ENCODE measurements at places on chromosomes 1 and 21.
A peak's percentile ranks its signal among the peaks of the same experiment; 100 is the strongest.

- DNase-seq: no peak
These were observed 920 bp downstream of the MTHFR start for GRCh38 chr1:11804666-11805421.

DNA sequence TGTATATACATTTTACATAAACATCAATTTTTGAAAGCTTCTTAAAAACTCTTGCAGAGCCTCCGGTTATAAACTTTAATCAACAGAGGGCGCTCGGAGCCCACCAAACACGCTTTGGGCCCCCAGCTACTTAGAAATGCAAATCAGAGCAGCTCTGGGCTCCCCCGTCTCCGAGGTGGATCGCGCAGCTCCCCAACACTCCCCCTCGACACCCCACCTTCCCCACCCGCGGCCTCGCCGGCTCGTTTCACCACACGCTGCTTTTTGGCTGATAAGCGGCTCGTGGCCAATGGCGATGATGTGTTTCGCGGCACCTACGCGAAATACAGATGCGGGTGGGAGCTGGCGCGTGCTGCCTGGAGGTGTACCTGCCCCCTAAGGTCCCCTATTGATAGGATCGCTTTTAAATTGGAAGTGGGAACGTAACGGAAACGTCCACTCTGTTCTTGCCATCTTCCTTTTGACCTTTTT is 1.7 kb upstream of the KIF26B start:
- peak; percentile 77 for DNase-seq

- peak; percentile 42 for DNase-seq
These were observed 75.4 kb downstream of the ABCA4 start for GRCh38 chr1:94045465-94046056.

DNA sequence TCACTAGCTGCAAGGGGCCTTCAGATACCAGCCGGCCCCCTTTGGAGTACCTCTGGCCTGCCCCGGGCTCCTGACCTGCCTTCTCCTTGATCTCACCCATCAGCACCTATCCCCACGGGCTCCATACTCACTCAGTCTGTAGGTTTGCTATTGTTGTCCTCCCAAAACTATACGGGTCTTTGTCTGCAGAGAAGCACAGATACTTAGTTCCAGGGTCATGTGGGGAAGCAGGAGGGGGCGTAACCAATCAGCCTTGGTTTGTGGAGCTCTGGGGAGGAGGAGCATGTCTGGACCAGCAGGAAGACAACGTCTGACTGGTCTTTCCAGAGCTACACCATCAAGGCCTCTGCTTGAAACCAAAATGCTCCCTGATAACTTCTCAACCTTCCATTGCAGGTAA is 15.2 kb downstream of the TMEM63A start:
- DNase-seq: no peak

DNA sequence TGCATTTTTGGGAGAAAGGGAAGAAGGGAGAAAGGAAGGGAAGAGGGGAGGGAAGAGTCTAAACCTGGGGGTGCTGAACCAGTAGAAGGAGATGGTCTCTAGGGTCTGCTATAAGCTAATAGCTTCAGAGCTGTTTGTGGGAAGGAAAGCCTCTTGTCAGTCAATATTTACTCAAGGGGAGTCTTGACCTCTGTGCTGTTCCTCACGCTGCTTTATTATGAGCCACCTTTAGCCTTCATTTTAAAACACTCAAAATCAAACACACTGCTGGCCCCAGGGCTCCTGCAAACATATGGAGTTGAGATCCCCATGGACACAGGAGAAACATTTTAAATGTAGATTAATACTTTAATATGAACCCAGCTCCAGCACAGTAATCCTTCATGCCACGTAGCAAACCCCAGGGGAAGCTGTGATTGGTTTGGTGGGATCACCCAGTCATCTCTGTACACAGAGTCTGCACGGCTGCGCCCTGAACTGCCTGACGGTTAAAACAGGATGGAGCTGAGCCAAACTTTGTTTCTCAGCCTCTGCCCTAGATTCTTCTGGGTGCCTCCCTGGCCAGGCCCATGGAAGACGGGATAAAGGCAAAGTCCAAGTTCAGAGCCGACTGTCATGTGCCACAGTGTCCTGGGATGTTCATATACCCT is 40.2 kb upstream of the VWA5B1 start:
- peak; percentile 72 for DNase-seq

GRCh38 chr1:212957546-212957945 is 7.2 kb downstream of the VASH2 start:
- no peak for DNase-seq

- no peak for DNase-seq
These were observed 64.5 kb upstream of the CSF1 start for GRCh38 chr1:109846162-109846561.

DNA sequence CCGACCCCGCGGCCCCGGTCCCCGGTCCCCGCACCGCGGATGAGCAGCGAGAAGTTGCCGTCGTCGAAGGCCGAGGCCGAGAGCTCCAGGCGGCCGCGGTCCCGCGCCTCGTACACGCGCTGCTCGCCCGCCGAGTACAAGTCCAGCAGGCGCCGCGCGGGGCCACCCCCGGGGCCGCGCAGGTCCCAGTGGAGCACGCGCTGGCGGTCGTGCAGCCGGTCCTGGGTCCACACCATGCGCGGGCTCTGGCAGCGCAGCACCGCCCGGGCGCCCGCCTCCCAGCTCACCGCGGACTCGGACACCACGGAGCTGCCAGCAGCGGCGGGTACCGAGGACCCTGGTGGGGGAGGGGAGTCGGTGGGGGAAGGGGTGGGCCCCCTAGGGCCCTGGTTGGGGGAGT is 2.9 kb downstream of the MXRA8 start:
- no peak for DNase-seq

- DNase-seq: no peak
These were observed 86.7 kb upstream of the ZRANB2 start for GRCh38 chr1:71167505-71167904.

GRCh38 chr1:182666706-182667105 is 17.7 kb downstream of the RGS8 start:
- no peak for DNase-seq

DNA sequence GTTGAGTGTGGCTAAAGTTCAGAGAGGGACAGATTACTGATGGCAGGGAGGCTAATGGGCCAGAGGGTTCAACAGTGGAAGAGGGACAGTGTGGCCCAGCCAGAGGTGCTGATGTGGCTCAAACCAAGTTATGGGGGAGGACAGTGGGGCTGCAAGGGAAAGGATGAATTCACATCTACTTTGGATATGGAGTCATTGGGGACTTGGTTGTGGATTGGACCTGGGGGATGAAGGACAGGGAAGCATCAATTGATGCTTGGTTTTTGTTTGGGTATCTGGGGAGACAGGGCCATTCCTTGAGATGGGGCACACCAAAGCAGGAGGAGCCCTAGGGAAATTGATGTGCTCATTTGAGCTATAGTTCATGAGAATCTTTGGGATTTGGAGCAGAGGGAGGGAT is 23.3 kb downstream of the FOXO6 start:
- DNase-seq: no peak
